ENCODE measurements at places on chromosomes 13 and 19. TPM values are rescaled to one million over a fixed set of nuclear protein-coding genes. Genes with fewer than 3 reads are reported as not detected.
A peak's percentile ranks its signal among the peaks of the same experiment; 100 is the strongest.

DNA sequence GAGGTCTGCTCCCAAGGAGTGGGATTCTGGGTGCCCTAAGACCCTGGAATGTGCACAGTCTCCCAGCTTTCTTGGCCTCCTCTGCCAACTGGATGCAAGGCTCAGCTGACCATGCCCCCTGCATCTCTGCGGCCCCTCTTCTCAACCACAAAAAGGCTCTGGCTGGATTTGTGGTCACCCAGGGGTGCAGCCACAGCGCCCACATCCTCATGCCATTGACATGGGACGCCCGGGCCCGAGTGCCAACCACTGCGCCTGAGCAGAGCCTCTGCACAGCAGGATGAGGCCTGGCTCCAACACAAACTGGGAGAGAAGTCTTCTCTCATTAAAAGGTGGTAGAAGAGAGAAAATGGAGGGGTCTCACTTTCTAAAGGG, 103.5 kb downstream of the FOXO1 start:
- peaks cover 4% of the 10 kb centered on the region for H3K36me3 ChIP-seq
- no peak for DNase-seq
- peaks cover 23% of the 10 kb centered on the region for H3K4me1 ChIP-seq
- no peak overlapping the region for H3K27ac ChIP-seq
- H3K27me3 ChIP-seq, result no peaks in the 10 kb centered on the region

DNA sequence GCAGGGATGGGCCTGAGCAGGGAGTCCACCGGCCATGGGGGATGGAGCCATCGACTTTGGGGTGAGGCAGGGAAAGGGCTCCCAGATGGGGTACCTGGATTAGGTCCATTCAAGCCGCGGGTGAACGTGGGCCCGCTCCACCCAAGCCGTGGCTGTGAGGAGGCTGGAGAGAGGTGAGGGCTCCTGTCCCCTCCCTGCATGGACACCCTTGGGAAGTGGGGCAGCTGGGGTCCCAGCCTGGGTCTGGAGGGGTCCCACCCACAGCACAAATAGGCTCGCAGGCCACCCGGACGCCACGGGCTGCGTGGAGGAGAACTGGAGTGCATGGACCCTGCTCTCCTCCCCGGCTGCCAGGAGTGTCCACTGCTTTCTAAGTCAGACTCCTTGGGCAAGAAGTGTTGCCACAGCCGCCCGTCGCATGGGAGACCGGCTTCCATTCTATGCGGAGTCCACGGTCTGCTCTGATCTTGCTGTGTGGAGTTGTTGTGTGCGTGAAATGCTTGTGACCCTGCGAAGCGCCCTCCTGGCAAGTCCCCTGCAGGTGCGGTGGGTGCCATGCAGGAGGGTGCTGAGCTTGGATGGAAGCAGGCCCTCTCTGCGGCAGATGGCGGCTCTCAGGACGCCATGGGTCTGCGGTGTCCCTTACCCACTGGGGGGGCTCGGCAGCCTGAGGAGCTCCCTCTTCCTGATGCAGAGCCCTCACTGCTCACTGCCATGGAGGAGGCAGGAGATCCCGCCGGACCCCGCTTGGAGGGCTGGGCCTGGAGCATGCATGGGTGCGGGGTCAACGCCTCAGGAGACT, 2.0 kb downstream of the DAZAP1 start:
- peak overlapping the region; percentile 89 for H3K27ac ChIP-seq
- DNase-seq, result no peak
- no peaks in the 10 kb centered on the region for H3K27me3 ChIP-seq
- peak overlapping the region; percentile 85 for H3K4me3 ChIP-seq
- peaks cover 12% of the 10 kb centered on the region for H3K36me3 ChIP-seq

DNA sequence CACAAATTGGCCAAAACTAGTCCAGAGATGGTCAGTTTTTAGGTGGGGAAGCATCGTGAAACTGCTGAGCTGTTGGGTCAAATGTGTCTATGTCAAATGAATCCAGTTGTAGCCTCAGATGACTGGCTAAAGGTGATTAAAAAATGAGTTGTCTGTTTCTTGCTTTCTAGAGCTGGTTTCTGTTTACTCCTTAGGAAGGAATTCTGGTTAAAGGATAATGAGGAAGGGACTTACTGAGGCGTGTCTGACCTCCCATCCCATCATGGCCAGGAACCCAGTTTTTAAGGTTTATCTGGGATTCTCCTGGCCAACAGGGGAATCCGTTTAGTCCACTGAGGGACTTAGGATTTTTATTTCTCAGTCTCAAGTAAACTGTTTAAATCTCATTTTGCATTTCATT, 256.5 kb downstream of the UQCRFS1 start:
- no peaks in the 10 kb centered on the region for H3K27me3 ChIP-seq
- H3K36me3 ChIP-seq, result no peaks in the 10 kb centered on the region
- peaks cover 15% of the 10 kb centered on the region for H3K4me1 ChIP-seq
- H3K4me3 ChIP-seq, result no peak overlapping the region
- no peak overlapping the region for H3K27ac ChIP-seq
- DNase-seq, result no peak

DNA sequence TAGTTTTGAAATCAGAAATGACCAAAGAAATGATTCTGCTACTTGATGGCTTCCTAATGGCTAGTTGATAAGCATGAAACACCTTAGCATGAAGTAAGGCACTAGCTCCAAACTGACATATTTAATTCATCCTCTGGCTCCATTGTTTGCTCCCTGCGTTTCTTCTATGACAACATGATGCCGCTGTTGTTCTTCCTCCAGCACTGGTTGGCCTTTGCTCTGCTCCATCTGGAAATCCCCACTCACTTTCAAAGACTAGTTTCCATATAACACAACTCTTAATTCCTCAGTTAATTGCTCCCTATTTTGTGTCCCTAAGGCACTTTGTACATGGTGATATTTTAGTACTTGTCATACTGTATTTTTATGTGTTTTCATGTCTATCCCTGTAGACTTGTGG, 151.6 kb downstream of the GPC6 start:
- no peak for DNase-seq
- no peak overlapping the region for H3K27ac ChIP-seq
- no peaks in the 10 kb centered on the region for H3K36me3 ChIP-seq
- no peak overlapping the region for H3K4me3 ChIP-seq

VSTM2B gene
- not detected for total RNA-seq
